EL (cell line): ENCODE measurements at places on chromosomes 4 and X.

DNA sequence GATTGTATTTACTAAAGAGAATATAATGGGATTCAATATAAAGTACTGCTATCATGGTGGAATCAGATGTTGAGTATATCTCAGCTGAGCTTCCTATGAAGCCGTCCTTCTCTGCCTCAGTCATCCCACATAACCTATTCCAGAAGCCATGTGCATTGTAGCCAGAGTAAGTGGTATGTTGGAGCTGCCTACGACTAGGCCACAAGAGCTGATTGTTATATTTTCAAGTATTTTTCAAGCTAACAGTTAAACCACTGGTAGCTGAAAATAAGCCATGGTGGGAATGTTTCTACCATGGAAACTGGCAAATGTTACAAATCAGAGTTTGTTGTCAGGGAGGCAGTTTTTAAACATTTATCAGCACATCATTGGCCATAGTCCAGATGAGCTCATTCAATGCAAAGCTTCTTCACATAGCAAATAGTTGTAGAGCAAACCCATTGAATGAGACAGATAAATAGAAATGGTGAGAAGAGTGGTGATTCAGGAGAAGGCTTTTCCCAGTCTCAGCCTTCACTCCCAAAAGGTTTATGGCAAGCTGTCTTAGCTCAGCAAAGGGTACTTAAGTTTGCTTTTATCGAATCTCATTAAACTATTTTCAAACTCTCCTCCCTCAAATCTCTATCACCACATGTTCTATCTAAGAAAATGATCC lies 436.4 kb downstream of the PCDH19 start:
- DNase-seq = no peak

DNA sequence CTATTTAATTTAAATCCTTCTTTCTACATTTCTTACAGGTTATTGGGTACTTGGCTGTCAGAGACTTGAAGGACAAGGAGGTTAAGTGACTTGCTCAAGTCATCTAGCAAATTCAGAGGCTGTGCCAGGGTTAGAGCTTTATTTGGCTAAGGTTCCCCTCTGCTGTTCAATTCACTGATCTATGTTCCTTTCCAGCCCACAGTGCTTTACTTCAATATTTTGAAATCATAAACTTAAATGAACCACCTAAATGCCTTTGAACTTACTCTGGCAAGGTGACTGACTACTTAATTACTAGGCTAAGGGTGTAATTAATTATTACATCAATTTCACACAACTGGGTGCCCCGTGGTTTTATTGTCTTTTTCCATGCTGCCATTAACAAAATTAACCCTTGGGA lies 288.7 kb downstream of the CAMK2D start:
- no peak for DNase-seq

- DNase-seq = no peak
Observed at GRCh38 chr4:128856246-128856645, 46.7 kb downstream of the JADE1 start.

- no peak for DNase-seq
Observed at GRCh38 chrX:153944140-153944799, at the start of gene RENBP. Gene RENBP, minus strand, starts transcription at chrX:153944643. Its CDS starts 33 bp downstream, at chrX:153944610.

GRCh38 chr4:142226014-142226413 lies 589.6 kb downstream of the IL15 start:
- DNase-seq = no peak

GRCh38 chrX:151692825-151693224 lies 2.4 kb upstream of the PRRG3 start:
- DNase-seq = no peak

DNA sequence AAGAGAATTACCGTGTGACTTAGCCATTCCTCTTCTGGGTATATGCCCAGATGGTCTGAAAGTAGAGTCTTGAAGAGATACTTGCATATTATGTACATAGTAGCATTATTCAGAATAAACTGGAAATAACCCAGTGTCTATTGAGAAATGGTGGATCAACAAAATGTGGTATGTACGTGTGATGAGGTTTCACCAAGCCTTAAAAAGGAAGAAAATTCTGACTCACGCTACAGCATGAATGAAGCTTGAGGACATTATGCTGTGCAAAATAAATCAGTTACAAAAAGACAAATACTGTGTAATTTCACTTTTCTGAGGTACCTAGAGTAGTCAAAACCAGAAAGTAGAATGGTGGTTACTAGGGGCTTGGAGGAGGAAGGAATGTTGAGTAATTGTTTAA lies 37.3 kb downstream of the GBA3 start:
- no peak for DNase-seq

DNA sequence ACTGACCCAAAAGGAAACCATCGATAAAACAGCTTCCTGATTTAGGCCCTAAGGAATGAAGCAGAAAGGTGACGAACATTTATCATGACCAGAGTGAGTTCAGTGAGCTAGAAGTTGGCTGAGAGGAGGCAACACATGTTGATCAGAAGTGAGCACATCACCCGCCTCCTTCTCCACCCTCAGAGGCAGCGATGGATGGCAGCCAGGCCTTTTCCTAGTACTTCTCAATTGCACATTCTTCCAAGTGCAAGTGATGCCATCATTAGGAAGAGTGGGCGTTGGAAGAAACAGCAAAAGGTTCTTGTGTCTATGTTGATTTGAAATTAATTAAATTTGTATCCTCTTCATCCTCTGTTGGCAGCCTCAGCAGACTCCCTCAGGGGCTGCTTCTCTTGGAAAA lies 51.7 kb downstream of the TMEM154 start:
- DNase-seq = no peak

GRCh38 chr4:3656416-3657356 lies 109.5 kb upstream of the ADRA2C start:
- no peak for DNase-seq

DNA sequence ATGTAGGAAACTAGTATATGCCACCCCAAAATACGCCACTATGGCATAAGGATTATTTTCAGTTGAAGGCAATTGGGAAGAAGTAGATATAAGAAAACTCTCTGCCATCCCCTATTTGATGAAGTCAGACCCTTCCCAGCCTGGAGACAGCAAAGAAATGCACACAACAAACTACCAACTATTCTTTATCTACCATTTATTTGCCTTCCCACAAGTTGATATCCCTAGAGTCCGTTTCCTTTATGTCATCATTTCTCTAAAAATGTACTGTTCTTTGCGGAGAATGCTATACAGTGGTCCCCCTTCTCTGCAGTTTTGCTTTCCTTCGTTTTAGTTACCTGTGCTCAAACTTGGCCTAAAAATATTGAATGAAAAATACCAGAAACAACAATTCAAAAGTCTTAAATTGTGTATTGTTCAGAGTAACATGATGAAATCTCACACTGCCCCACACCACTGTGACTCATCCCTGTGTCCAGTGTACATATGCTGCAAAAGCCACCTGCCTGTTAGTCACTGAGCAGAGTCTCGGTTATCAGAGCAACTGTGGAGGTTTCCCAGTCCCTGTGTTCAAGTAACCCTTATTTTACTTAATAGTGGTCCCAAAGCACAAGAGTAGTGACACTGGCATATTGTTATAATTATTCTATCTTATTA lies 152.3 kb downstream of the WDFY3 start:
- peak; percentile 83 for DNase-seq

- DNase-seq = no peak
Observed at GRCh38 chrX:41796577-41796976, 72.6 kb downstream of the GPR82 start.

GRCh38 chr4:29423836-29424721 lies 1296.1 kb upstream of the PCDH7 start:
- peak; percentile 89 for DNase-seq

DNA sequence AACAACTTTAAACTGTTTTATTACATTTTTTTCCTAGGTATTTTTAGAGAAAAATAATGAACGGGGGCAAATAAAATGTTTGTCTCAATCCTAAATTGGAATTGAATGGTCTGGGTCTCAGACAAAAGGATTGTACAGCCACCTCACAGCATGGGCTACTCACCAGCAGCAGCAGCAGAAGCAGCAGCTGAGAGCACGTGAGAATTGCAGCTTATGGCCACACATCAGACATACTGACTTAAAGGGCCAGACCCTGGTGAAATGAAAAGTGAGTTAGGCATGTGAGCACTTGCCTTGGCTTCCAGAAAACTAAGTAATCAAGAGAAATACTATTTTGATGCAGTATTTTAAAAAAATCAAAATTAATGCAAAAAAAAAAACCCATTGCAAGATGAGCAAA lies 56.6 kb downstream of the AASDH start:
- DNase-seq = no peak

- peak; percentile 25 for DNase-seq
Observed at GRCh38 chr4:185656467-185656931, 121.2 kb upstream of the PDLIM3 start.

DNA sequence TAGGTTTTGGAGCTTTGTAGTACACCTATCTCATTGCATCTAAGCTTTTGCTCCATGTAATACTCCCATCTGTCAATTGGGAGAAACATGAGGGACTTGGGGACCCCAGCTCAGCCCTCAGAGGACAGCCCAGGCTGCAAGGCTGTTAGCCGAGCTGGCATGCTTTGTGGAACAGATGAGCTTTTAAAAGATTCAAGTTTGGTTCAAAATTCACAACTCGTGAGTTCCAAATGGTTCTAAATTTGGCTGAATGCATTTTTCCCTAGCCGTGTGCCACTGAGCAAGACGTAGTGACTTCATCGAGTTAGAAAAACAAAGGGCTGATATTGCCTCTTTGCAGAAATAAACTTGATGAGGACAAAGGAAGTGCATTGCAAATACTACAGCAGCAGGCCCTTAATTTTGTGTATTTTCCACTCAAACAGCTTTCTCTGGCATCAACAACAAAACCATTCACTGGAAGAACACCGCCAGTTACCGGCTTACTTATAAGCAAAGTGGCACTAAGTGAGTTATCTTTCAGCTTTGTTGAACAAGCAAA lies 165.0 kb upstream of the HS3ST1 start:
- DNase-seq = no peak

DNA sequence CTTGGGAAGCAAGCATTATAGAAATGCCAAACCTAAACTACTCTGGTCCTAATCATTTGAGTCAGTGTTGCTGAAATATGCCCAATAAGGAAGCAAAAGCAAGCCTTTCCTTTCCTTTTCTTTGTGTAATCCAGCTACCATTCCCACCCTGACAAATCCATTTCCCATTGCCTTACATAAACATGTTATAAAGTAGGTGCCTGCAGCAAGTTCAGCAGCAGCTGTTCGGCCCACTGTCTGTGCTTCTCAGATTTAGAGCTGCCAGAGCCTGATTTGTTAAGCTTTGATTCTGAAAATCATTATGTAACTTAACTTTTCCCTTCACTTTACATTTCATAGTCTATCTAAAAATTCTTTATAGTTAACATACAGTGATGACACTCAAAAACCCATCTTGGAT lies 148.6 kb downstream of the EPHA5 start:
- DNase-seq = no peak

GRCh38 chrX:66030505-66031317 lies 9.2 kb downstream of the VSIG4 start:
- DNase-seq = peak; percentile 5

GRCh38 chr4:48910511-48910910 lies 3.9 kb upstream of the OCIAD2 start:
- DNase-seq = no peak

GRCh38 chr4:146916479-146917076 lies 29.1 kb downstream of the TTC29 start:
- DNase-seq = peak; percentile 40

DNA sequence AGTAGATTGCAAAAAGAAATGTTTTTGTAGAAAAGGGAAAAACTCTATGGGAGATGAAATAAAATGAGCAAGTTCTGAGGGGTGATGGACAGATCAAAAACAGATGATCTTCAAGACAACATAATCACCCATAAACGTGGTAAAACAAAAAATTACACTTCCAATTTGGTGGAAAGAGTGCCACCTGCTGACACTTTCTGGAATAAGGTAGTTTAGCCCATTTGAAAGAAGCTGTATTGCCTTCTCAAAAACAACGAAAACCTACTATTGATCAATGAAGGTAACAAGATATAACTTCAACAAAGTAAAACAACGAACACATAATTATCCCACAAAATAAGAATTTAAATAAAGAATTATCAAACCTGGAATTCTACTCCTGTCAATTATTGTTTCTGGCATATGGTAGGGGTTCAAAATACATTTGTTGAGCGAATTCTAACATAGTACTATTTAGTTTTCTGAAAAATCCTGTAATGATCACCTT lies 2.5 kb downstream of the COQ2 start:
- DNase-seq = peak; percentile 68

GRCh38 chrX:130654409-130654950 lies 248.5 kb downstream of the ENOX2 start:
- DNase-seq = peak; percentile 16

DNA sequence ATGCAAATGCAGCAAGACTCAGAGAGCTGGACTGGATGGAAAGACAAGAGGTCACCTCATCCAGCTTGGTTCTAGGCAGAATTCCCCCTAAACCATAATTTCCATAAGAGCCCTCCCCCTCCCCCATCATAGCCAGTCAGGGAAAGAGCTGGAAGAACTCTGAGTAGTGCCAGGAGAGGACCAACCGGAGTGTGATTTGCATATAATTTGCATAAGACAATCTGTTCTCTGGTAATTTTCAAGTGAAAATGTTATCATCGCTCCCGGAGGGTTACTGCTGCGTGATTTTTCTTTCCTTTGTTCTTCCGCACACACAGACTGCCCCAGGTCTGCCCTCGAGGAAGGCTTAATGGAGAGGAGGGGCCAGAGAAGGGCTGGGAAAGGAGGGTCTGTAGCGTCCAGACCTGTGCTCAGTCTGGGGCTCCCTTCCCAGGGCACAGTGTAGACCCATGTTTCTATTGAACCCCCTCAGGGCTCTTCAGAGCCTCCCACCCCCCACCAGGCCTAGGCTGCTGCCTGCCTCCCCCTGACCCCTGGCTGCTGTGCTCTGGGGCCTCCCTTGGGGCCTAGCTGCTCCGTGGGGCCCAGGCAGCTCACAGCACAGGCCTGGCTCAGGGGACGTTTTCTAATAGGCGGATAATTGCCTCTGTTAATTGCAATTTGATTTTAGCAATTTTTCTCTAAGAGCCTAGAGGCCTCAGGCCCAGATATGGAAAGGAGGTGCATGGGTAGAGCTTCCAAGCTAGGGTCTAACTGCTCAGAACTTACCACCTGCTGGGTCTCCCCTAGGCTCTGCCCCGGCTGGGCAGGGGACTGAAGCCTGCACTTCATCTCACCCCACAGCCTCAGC lies 90.4 kb upstream of the PJA1 start:
- no peak for DNase-seq

- no peak for DNase-seq
Observed at GRCh38 chr4:179097741-179098140, 1655.5 kb upstream of the AGA start.
